Activated CD4-positive, alpha-beta T cell treated with anti-CD3 and anti-CD28 coated beads, Interleukin-2, amount 10 ng/mL, durations not matched to agents 24 days and 14 days (primary cell): ENCODE measurements at places on chromosomes 7 and 10. TPM values are rescaled to one million over a fixed set of nuclear protein-coding genes. Genes with fewer than 3 reads are reported as not detected.

Gene SUGCT
- total RNA-seq: 0.91 and 1.0 TPM in 2 replicates

Gene OR13A1
- total RNA-seq: not detected in 2 replicates

Gene LHFPL3
- not detected in 2 replicates for total RNA-seq

Gene UNCX
- total RNA-seq: not detected in 2 replicates

Gene RAMP3
- not detected in 2 replicates for total RNA-seq

Gene SLC35G1
- total RNA-seq: 6.3 and 6.4 TPM in 2 replicates

Gene AQP1
- not detected in 2 replicates for total RNA-seq

Gene ZDHHC6
- 45.5 and 47.7 TPM in 2 replicates for total RNA-seq

Gene CDH23
- total RNA-seq: 0.92 and 1.3 TPM in 2 replicates

Gene SMKR1
- total RNA-seq: 5.9 and 6.1 TPM in 2 replicates
